Activated B cell treated with CpG ODN at 0.5 μM for 24 hours (primary cell): ENCODE measurements at places on chromosomes 4 and X. TPM values are rescaled to one million over a fixed set of nuclear protein-coding genes. Genes with fewer than 3 reads are reported as not detected.

- no peak for DNase-seq
These were observed 4.3 kb upstream of the FRMPD3 start for GRCh38 chrX:107445146-107445545.

GRCh38 chrX:13170966-13171558, 126.6 kb upstream of the FAM9C start:
- DNase-seq, result no peak

DNA sequence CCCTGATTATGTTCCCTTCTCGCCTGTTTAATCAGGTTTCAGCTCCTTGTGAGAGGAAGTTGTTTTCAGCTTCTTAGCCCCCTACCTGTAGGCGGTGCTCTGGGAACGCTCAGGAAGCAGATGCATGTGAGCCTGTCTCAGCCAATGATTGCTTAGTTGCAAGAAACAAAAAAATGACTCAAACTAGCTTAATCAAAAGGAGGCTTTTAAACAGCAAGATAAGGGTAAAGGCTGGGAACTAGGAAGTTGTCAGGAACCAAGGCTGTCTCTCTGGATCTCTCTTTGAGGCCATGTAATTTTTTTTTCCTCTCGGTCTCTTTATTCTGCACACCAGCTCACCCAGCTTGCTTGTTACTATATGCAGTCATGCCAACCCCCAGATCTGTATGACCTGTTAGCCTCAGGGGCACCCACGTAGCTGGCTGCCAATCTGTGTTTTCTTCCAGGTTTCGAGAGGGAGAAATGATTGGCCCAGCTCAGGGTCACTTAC, 109.1 kb downstream of the PTTG2 start:
- no peak for DNase-seq

GRCh38 chr4:64158648-64159326, 250.5 kb downstream of the TECRL start:
- DNase-seq, result no peak

DNA sequence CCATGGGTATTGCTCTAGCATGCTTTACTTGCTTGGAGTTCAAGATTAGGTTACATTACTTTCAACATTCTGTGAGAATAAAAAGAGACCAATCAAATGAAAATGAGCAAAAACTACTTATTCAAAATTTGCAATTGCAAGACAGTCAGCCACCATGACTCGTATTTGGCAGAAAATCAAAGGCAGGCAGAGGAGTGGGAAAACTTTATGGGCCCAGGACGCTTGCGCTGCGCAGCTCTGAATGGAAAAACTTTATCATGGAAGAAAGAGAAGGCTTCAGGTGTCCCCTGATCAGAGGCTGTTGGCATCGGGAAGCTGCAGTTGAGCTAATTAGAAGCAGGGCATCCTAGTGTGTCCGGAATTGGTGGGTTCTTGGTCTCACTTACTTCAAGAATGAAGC, 250.6 kb downstream of the USP46 start:
- no peak for DNase-seq

PCDH10 gene
- total RNA-seq, result not detected in 2 replicates
